Fibroblast of skin of abdomen (primary cell): ENCODE measurements at places on chromosomes 6 and 20.

GRCh38 chr6:35725721-35726438, 11.0 kb upstream of the ARMC12 start:
- no peak for DNase-seq

DNA sequence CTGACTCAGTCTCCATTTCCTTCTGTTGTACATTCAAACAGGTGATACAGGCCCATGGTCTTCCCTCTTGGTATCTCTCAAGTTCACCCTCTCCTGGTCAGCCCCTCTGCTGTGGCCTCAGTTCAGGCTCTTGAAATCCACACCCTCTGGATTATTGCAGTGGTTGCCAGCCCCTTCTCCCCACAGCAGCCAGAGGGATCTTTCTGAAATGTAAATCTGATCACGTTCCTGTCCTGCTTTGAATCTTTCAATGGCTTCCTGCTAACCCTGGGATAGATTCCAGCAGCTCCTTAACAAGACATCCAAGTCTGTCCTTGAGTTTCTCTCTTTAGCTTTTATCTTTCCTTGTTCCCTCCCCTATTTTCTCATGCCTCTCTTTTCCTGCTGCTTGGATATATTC, 22.2 kb downstream of the CHMP4B start:
- no peak for DNase-seq

- DNase-seq, result no peak
Measured at GRCh38 chr20:34639755-34640222, 37.1 kb downstream of the PIGU start.

DNA sequence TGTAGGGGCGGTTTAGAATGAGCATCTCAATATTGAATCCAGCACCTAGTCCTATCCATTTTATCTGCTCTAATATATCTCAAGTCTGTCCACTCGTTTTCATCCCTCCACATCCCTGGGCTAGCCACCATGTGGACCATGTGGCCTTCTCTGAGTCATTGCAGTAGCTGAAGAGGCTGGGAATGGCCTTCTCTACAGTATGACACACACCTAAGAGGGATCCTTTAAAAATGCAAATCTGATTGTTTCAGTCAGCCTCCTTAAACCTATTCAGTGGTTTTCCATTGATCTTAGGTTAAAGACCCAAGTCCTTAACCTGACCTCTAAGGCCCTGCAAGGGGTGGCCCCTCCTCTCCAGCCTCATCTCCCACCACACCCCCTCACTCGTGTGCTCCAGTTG, 9.4 kb downstream of the RING1 start:
- no peak for DNase-seq

DNA sequence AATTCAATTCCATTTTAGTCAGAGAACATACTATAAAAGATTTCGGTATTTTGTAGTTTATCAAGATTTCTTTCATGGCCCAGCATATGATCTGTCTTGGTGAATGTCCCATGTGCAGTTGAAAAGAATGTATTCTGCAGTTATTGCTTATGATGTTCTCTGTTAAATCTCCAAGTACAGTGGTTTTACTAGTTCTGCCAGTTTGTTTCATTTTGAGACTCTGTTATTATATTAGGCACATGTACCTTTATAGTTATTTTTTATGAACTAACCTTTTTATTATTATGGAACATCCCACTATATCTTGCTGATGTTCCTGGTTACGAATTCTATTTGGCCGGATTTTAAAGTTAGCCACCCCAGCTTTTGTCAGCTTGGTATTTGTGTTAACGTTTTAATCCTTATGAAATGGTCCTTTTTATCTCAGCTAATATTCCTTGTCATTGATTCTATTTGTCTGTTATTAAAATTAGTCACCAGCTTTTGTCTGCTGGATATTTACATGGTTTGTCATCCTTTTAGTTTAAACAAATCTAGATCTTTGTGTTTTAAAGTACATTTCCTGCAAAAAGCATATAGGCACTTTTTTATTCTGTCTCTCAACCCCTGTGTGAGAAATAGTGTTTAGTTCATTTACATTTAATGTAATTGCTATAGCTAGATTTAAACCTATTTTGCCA, 48.9 kb downstream of the VTA1 start:
- no peak for DNase-seq

GRCh38 chr6:157316871-157317814, 6.2 kb downstream of the TMEM242 start:
- DNase-seq, result peak; percentile 83

DNA sequence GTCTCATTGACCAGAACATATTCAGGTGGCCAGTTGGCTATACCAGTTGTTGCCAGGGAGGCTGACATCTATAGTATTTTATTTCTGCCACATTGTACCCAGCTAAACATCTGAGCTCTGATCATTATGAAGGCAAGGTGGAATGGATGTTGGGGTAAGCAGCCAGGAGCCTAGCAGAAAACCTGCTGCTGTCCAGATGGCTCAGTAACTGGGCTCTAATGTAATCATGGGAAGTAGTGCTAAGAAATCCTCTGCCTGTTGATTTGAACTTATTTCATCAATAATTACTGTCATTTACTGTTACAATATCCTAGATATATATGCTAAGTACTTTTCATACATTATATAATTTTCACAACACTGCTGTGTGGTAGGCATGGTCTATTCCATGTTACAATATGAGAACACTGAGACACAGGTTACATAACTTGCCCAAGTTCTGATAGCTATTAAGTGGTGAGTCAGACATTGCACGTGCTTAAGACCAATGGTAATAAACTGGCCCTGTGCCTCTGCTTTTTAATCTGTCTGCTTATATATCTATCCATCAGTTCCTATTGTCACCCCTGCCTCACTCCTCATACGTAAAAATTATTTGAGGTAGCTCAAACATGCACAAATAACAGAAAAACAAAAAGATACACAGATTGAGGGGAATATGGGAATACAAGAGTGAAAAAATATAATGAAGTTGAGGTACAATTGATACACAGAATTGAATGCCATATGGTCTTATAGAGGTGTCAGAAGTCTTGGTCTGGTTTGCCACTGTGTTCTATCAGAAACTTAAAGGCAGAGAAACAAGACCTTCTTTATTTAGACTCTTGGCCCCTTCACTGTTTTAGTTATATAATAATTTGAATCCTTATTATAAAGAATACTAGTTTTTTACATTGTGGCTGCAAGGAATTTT, 25.2 kb downstream of the TBPL1 start:
- DNase-seq, result peak; percentile 63

DNA sequence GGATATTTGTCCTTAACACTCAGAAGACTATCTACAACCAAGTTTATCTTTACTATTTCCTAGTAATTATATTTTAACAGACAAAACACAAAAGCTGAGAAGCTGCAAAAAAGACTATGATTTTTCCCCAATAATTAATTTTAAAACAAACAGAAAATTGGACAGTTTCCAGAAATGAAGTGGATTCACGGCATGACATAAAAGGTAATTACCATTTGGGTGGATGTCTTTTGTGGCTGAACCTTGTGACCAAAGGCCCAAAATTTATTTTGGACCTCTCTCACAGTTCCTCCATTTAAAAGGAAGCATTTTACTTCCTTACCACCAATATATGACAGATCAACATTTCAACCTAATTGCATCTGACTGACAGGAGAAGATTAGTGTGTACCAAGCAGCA, 90.2 kb downstream of the GMDS start:
- no peak for DNase-seq

DNA sequence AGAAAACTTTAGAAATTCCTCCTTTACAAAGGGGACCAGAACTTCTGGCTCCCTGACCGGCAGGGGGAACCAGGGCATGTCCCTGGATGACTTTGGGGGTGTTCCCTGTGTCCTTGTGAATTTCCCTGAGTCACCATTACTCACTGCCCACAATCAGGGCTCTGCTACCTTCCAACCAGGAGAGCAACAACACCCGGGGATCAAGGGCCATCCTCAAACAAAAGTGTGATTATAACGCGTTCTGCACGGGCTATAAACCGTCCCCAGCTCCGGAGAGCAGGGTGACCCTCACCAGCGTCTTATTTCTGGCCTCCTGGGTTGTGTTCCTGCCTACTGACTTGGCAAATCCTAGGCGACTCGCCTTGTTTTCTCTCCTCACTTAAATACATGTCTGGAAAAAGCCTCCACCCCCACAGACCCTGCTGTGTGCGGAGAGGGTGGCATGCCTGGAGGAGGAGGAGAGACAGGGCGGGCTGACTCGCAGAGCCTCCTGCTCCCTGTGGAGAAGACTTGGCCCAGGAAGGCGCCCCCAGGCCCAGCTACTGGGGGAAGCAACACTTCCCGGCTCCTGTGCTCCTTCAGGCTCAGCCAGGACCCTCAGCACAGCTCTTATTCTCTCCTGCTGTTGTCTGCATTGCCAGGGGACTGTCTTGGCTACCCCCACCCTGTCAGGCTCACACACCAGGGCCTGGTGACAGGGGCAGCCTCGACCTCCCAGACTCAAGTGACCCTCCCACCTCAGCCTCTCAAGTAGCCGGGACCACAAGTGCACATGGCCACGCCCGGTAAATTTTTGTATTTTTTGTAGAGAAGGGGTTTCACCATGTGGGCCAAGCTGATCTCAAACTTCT, 54.1 kb downstream of the FGD2 start:
- peak; percentile 97 for DNase-seq

DNA sequence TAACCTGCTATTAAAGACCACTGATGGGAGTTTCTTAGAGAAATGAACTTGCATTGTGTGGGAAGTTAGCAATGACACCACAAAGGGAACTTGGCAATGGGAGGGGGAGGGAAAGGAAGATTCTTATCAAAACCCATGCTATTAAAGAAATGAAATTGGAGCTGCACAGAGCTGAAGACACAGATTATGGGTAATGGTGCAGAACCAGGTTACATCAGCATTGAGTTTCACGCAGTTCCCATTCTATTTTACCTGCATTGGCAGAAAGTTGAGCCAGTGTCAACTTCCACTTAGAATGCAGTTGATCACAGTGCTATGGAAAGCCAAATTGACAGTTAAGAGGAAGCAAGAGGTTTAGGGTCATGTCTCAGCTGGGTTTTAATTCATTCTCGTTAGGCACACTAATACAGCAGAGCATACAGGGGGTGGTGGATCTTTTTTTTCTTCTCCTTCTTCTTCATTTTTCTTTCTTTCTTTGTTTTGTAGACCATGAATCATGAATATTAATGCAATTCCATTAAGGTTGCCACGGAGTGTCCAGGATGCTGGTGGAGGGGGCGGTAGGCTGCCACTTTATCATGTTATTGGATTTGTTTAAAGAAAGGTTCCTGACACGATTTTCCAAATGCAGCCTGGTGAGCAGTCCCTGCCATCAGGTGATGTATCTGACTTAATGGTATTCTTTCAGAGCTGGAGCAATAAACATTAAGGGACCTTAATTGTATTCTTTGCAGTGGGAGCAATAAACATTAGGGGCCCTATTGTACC, 1092.0 kb upstream of the MAP3K7 start:
- DNase-seq, result no peak

GRCh38 chr6:33546766-33547165, 33.3 kb downstream of the BAK1 start:
- DNase-seq, result no peak

DNA sequence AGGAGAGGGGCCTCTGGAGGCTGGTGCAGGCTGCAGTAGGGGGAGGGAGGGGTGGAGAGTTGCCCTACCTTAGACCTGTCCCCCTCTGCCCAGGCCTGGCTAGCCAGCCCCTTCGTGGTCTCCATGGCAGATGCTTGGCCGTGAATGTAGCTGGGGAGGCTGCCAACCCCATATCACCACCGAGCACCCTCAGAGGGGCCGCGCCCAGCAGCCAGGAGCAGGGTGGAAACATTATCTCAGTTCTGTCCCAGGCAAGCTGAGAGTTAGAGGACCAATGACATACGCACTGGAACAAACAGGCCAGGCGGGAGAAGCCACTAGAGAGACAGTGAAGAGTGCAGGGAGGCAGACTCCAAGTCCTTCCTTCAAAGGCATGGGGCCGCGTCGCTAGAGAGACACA, 66.5 kb downstream of the LRFN2 start:
- DNase-seq, result no peak

- no peak for DNase-seq
Measured at GRCh38 chr6:63799813-63800212, 164.2 kb downstream of the PHF3 start.

GRCh38 chr6:118709859-118710350, 58.5 kb upstream of the CEP85L start:
- DNase-seq, result peak; percentile 89

GRCh38 chr6:151265282-151265681, 25.5 kb downstream of the AKAP12 start:
- DNase-seq, result no peak

DNA sequence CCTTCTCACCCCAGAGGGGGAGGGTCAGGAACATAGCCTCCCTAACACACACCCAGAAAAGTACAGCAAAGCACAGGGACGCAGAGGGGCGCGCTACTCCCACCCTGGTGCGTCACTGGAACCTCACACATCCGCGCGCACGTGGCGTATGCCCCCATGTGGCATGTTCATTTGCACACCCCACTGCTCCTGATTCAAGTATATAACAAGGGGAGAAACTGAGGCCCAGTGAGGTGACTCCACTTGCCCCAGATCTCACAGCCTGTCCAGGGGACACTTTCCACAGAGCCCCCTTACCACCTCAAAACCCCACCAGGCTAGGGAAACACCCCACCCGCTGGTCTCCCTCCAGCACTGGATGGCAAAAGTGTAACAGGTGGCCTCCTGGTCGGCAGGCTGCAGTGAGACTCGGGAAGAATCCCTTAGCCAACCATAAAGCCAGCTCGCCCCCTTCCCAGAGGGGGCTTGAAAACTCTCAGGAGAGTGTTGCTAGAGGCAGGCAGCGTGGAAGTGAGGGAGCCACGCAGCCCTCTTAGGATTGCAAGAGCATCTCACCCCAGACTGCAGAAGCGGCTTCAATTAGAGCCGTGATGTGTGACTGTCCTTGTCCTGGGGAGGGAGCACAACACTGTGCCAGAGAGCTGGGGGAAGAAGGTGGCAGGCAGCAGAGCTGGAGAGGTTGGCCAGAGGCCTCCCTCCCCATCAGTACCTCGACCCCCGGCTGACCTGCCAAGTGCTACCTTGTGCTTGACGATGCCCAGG, at the start of gene GRM4:
GRM4 (minus strand) TSS at position 67 of the 762 bp plus-strand sequence. CDS start 12,591 bp downstream, outside the sequence.
- DNase-seq, result no peak

DNA sequence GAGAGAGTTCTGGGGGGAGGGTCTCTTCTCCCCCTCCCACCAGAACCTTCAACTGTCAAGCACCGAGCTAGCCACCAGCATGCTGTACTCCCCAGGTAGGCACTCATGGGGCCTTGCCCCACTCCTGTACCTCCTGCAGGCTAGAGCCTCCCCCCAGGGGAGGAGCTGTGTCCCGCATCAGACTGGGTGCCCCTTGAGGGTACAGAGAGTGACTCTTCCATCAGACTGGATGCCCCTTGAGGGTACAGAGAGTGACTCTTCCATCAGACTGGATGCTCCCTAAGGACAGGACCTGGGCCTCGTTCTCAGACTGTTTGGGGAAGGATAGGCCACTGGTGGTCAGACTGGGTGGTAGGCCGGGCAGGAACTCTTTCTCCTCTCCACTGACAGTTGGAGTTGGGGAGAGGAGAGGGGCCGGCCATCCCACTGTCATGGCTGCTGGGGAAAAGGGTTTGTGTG, at the start of gene CAPN11:
CAPN11 (plus strand) TSS at position 51 of the 459 bp plus-strand sequence; CDS start at position 80, 29 bp downstream.
- no peak for DNase-seq

DNA sequence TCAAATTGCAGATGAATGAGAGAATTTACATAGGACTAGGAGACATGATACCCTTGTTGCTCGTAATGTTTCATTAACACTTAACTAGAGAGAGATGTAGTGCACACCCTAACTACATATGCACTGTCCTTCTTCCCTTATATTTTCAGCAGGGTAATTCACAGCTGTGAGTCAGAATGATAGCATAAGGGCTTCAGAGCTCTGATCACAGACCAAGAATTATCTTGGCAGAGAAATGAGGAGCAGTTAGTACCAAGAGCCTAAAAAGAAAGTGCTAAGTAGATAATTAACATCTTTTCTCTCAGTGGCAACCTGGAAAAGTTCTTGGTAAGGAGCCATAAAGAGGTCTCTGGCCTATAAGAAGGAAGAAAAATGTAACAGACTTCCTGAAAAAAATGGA, 35.8 kb downstream of the GRIK2 start:
- DNase-seq, result no peak

- DNase-seq, result peak; percentile 85
Measured at GRCh38 chr20:39503902-39504709, 542.0 kb downstream of the DHX35 start.
